ENCODE measurements at places on chromosomes 5 and 9. TPM values are rescaled to one million over a fixed set of nuclear protein-coding genes. Genes with fewer than 3 reads are reported as not detected.

The DNLZ gene
- total RNA-seq: 18.3 TPM

The PHYHD1 gene
- 27.6 TPM for total RNA-seq

The HTR1A gene
- not detected for total RNA-seq

The RXFP3 gene
- total RNA-seq: not detected

The FCN2 gene
- not detected for total RNA-seq

The LRRTM2 gene
- not detected for total RNA-seq

The OLFML2A gene
- 11.2 TPM for total RNA-seq

DNA sequence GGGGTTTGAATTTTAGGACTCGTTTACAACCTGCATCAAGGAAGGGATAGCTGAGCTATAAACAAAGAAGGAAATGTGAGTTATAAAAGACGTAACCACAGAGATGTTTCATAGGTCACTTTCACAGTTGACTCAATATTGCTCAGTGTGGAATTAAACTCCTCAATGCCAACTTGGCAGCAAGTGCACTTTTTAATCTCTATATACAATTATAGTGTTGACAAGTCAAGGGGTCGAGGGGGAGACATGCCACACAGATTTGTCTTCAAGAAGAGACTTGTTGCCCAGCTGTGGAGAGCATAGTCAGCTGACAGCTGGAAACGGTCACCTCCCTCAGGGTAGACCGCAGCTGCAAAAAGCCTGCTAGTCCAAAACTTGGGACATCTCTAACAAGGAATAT, 163.4 kb upstream of the DMAC1 start:
- H3K36me3 ChIP-seq: no peaks in the 10 kb centered on the region
- no peaks in the 10 kb centered on the region for H3K27me3 ChIP-seq
- DNase-seq: no peak
- no peak overlapping the region for H3K27ac ChIP-seq
- no peak overlapping the region for H3K4me3 ChIP-seq

GRCh38 chr5:14859980-14860379, 11.6 kb downstream of the ANKH start:
- no peak overlapping the region for H3K27ac ChIP-seq
- H3K4me1 ChIP-seq: no peaks in the 10 kb centered on the region
- no peak for DNase-seq
- H3K4me3 ChIP-seq: no peak overlapping the region

GRCh38 chr9:227860-228259, 13.2 kb downstream of the DOCK8 start:
- no peaks in the 10 kb centered on the region for H3K36me3 ChIP-seq
- H3K27me3 ChIP-seq: no peaks in the 10 kb centered on the region
- DNase-seq: peak; percentile 33
- H3K4me3 ChIP-seq: no peak overlapping the region
- H3K27ac ChIP-seq: no peak overlapping the region

DNA sequence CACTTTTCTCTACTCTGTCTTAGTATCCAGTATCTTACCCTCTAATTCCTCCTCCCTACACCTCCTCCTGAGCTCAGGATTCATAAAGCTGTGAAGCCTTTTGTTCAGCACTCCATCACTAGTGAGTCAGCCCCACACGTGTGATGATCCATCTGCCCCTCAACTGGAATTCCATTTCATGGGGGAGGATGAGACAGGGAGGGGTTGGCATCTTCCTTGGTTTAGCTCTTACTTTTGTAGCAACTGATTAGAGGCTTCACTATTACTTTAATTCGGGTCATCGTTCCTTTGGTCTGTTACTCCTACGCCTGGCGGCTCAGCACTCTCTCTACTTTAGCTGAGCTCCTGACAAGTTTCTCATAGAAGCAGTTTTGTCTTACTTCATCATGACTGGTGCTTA, 11.8 kb downstream of the BTNL8 start:
- no peaks in the 10 kb centered on the region for H3K27me3 ChIP-seq
- H3K27ac ChIP-seq: peak overlapping the region; percentile 86
- H3K4me1 ChIP-seq: peaks cover 18% of the 10 kb centered on the region
- peaks cover 4% of the 10 kb centered on the region for H3K36me3 ChIP-seq
- DNase-seq: no peak
- no peak overlapping the region for H3K4me3 ChIP-seq

- H3K4me1 ChIP-seq: peaks cover 16% of the 10 kb centered on the region
- H3K4me3 ChIP-seq: peak overlapping the region; percentile 21
- H3K27me3 ChIP-seq: no peaks in the 10 kb centered on the region
- no peak for DNase-seq
Observed at GRCh38 chr5:131514316-131515283, 120.4 kb downstream of the RAPGEF6 start.

- H3K4me3 ChIP-seq: no peak overlapping the region
- H3K27me3 ChIP-seq: no peaks in the 10 kb centered on the region
- DNase-seq: no peak
- no peak overlapping the region for H3K27ac ChIP-seq
Observed at GRCh38 chr5:172207511-172207910, 13.5 kb downstream of the EFCAB9 start.

GRCh38 chr9:37550781-37551180, 25.4 kb downstream of the FBXO10 start:
- no peak for DNase-seq
- no peak overlapping the region for H3K4me3 ChIP-seq
- no peak overlapping the region for H3K27ac ChIP-seq
- no peaks in the 10 kb centered on the region for H3K4me1 ChIP-seq
- H3K36me3 ChIP-seq: no peaks in the 10 kb centered on the region

- H3K27me3 ChIP-seq: no peaks in the 10 kb centered on the region
- H3K4me1 ChIP-seq: no peaks in the 10 kb centered on the region
- no peak overlapping the region for H3K4me3 ChIP-seq
- H3K27ac ChIP-seq: no peak overlapping the region
Observed at GRCh38 chr5:107100121-107100520, 570.6 kb downstream of the EFNA5 start.

- H3K4me1 ChIP-seq: peaks cover 82% of the 10 kb centered on the region
- no peak overlapping the region for H3K27ac ChIP-seq
- no peaks in the 10 kb centered on the region for H3K36me3 ChIP-seq
Observed at GRCh38 chr5:6719417-6719816, 6.2 kb downstream of the TENT4A start.

- H3K36me3 ChIP-seq: no peaks in the 10 kb centered on the region
- DNase-seq: no peak
- H3K4me3 ChIP-seq: no peak overlapping the region
- no peaks in the 10 kb centered on the region for H3K4me1 ChIP-seq
- no peak overlapping the region for H3K27ac ChIP-seq
Observed at GRCh38 chr5:135632798-135633197, 54.0 kb upstream of the CXCL14 start.

DNA sequence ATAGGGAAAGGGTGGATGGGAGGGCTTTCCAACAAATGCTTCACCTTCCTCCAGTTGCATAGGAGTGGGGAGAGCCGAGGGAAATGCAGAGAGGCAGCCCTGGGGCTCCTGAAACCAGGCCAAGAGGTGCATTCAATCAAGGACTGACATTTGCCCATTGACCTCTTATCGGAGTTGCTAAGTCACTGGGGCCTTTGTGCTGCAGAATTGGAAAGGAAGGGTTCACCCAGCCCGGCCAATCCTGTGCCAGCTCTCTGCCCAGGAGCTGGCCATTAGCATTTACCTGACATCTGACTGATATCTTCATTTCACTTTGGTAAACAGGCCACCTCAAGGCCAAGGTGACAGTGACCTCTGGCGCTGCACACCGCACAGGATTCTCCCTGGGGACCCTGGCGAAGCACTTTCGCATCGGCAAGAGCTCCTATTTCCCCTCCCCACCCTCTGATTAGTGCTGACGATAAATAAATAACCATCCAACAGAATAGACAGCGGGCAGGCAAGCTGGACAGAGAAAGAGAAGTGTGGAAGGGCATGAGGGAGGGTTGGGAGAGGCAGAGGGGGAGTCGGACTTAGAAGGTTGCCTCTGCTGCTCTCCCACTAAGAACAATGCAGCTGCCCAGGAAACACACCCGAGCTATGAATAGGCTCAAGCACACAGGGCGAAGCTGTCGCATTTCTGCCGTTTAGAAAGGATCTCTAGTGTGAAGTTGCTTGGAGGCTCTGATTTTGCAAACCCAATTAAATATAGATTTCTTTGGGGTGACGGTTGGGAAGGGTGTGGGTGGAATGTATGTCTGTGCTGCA, 57.0 kb upstream of the BOD1 start:
- H3K27me3 ChIP-seq: no peaks in the 10 kb centered on the region
- H3K27ac ChIP-seq: no peak overlapping the region
- no peak for DNase-seq
- no peaks in the 10 kb centered on the region for H3K36me3 ChIP-seq
- H3K4me3 ChIP-seq: no peak overlapping the region

DNA sequence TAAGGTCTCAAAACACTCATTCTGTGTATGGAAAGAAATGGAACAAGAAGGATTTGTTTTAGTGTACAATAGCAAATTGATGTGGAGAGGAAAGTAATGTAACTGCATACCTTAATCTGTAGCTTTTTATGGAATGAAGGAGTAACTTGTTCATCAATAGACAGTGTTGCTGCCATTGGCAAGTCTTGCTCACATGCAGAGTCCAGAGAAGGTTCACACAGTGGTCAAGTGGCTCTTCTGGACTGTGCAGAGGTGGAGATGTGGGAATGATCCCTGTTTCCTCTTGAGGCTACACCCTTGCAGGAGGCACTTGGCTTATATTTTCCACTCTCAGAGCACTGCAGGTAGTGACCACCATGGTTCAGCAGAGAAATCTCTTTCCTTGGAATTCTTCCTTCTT, 132.9 kb upstream of the ANKH start:
- no peaks in the 10 kb centered on the region for H3K27me3 ChIP-seq
- H3K27ac ChIP-seq: no peak overlapping the region
- H3K36me3 ChIP-seq: no peaks in the 10 kb centered on the region
- H3K4me1 ChIP-seq: peaks cover 9% of the 10 kb centered on the region
- H3K4me3 ChIP-seq: no peak overlapping the region

DNA sequence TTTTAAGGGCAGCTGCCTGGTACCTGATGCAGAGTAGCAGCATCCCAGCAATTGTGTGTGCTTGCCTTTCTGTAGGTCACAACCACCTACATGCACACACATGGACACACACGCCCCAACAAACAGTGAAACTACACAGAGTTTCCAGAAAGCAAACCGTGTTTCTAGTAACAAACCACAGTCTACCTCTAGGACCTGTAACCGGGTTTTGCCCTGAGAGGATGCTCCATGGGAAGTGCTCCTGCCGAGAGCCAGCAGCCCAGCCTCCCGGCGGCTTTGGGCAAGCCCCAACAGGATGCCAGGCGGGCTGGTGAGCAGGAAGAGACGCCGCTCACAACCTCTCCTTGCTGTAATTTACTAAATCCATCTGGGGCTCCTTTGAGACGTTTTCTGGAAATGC, 4.1 kb upstream of the TCF7 start:
- no peak overlapping the region for H3K27ac ChIP-seq
- no peaks in the 10 kb centered on the region for H3K36me3 ChIP-seq
- no peaks in the 10 kb centered on the region for H3K27me3 ChIP-seq

- no peaks in the 10 kb centered on the region for H3K27me3 ChIP-seq
- DNase-seq: no peak
- H3K36me3 ChIP-seq: no peaks in the 10 kb centered on the region
- no peak overlapping the region for H3K27ac ChIP-seq
- no peaks in the 10 kb centered on the region for H3K4me1 ChIP-seq
Observed at GRCh38 chr5:119439140-119439631, 13.1 kb upstream of the HSD17B4 start.

DNA sequence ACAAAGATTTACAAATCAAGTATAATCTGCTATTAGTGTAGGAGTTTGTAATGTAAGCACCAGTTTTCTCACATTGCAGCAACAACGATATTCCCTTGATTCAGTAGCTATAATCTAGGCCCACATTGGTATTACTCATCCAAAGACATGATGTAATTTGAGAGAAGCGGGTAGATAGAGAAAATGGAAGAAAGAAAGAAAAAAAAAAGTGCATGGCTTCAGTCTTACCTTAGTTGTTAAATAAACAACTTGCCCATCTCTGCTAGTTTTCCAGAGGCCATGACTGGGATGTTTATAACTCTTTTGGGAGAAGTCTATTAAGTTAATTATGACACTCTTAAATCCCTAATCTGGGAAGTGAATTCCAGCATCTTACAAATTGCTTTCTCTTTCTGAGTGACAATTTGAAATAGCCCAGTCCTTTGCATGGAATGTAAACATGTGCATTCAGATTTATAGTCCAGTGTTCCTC, 2.8 kb downstream of the MELK start:
- no peaks in the 10 kb centered on the region for H3K27me3 ChIP-seq
- H3K4me3 ChIP-seq: no peak overlapping the region
- H3K4me1 ChIP-seq: peaks cover 24% of the 10 kb centered on the region
- no peak for DNase-seq
- H3K36me3 ChIP-seq: no peaks in the 10 kb centered on the region
- H3K27ac ChIP-seq: no peak overlapping the region

Measured in upper lobe of left lung (tissue), 6 donors.